NCI-H1092 (cell line): ENCODE measurements at places on chromosomes 5 and 9.

DNA sequence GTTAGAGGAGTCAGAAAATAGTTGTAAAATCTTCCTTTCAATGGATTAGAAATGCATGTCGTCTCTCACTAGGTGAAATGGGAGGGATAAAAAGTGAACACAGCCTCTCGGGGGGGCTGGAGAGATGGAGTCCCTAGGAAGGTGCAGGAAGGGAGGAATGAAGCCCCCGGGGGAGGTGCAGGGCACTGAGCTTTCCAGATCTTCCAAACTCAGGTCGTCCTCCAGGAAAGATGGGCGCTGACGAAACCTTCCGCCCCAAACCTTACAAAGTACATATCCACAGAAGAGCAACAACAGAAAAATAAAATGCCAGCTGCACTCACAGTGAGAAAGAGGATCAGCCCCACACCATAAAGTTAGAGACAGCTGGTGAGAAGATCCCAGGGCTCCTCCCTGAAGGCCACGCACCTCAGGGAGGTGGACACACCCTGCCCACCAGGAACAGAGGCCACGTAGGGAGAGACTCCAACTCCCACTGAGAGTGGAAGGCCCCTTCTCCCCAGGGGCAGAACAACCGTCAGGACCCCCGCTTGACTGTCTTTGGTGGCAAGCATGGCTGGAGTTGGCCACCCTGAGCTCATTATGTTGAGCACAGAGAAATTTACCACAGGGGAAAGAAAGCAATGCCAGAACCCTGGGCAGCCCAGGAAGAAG, 174.3 kb downstream of the AUH start:
- DNase-seq = no peak

GRCh38 chr5:115098041-115098702, 71.5 kb downstream of the TRIM36 start:
- DNase-seq = peak; percentile 0

GRCh38 chr9:132627594-132627993, 42.2 kb downstream of the DDX31 start:
- no peak for DNase-seq

- no peak for DNase-seq
Observed at GRCh38 chr9:113616621-113617496, 153.3 kb downstream of the RGS3 start.

GRCh38 chr5:84796399-84796798, 411.7 kb upstream of the EDIL3 start:
- DNase-seq = no peak

- no peak for DNase-seq
Observed at GRCh38 chr5:134994560-134995156, 27.0 kb downstream of the CATSPER3 start.

DNA sequence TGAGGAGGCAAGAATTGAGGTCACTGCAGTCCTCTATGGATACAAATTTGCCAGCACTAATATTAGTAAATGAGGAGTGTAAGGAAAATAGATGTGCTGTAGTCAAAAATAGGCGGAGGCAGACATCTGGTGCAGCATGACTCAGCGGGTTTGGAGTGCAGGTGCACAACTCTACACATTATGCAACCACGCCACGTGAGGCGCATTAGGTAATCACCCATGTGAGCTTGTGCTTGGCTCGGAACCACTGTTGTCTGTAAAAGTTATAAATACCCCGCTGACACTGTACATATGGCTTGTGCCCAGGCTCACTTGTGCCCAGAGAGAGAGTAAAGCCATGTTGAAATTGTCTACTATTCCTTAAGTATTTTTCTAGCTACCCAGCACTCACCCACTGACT, 623.5 kb upstream of the NUDT12 start:
- DNase-seq = no peak

- no peak for DNase-seq
Observed at GRCh38 chr9:90014421-90014820, 409.6 kb downstream of the GADD45G start.

DNA sequence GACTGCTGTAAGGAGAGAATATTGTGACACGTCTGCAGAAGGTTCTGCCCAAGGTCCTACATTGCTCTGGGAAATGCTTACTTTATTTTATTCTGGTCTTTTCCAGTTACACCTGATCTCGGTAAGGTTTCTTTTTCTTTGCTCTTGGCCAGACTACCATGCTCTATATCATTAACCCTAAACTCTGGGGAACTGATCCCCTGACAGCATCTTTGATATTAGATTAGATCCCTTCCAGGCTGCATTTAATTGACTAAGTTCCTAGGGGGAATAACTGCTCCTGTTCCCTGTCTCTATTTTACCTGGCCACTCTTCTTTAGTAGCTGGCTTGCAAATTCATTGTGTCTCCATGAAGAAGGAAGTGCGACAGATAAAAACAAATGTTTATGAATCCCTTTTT, 243.5 kb downstream of the MAT2B start:
- DNase-seq = no peak

- DNase-seq = no peak
Observed at GRCh38 chr5:138972230-138972629, 97.1 kb upstream of the LRRTM2 start.

GRCh38 chr9:124869466-124869985, 7.6 kb downstream of the ARPC5L start:
- DNase-seq = no peak

GRCh38 chr5:58466939-58467338, 7.1 kb upstream of the PLK2 start:
- no peak for DNase-seq

- DNase-seq = no peak
Observed at GRCh38 chr9:137310189-137311052, 8.3 kb upstream of the NRARP start.

- peak; percentile 37 for DNase-seq
Observed at GRCh38 chr5:113487781-113488644, at the start of gene MCC. Gene MCC, minus strand, starts transcription at chr5:113488453.

DNA sequence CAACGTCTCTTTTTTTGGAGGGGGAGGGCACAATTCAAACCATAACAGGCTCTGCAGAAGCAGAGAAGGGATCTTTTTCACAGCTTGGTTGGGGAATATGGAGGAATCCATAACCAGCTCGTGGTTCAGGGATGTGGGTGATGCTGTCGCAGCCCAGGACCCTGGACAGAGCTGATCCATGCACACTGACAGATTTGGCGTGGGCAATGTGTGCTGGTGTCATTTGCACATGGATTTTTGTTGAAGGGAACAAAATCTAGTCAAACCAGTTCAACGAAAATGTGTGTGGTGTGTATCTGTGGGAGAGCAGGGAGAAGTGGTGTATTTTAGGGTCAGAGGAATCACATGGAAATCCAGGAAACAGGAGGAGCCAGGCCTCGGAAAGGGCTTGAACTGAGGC, 4.2 kb downstream of the DOCK2 start:
- no peak for DNase-seq

DNA sequence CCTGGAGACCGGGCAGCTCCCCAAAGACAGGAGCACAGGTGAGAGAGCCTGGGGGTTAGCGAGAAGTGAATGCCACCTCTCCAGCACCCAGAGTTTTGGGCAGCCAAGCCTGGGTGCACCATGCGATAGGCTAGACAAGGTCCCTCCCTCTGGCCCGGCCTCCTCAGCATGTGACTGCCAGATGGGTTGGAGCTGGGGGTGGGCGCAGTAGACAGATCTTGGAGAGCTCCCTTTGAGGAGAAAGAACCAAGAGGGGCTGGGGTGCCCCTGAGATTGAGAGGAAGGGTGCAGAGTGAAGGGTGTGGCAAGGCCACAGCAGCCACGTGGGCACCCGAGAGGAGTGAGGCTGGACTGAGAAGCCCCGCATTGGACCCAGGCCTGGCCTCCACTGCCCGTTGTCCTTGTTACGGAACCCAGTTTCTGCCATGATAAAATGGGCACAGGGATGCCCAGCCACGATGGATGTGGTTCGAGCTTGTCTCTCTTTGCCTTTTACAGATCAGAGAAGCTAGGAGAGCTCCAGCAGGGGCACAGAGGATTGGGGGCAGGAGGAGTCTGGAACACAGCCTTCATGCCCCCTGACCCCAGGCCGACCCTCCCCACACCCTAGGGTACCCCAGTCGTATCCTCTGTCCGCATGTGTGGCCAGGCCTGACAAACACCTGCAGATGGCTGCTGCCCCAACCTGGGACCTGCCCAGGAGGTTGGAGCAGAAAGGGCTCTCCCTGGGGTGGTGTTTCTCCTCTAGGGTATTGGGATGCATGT, 1.4 kb downstream of the TMEM141 start:
- no peak for DNase-seq

DNA sequence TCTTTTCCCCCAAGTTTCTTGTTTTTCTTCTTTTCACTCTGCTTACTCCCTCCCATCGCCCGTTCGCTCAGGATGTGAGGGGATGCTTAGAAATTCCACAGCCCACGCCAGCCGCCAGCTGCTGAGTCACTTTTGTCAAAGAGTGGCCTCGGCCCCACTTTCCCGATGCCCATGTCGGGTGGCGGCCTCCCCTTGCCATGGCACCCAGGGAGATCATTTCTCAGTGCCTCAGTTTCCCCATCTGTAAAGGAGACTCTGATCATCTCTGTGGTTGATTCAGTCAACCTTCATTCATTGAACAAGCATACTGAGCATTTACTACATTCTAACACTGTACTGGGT, 353 bp upstream of the PDGFRB start:
- no peak for DNase-seq

DNA sequence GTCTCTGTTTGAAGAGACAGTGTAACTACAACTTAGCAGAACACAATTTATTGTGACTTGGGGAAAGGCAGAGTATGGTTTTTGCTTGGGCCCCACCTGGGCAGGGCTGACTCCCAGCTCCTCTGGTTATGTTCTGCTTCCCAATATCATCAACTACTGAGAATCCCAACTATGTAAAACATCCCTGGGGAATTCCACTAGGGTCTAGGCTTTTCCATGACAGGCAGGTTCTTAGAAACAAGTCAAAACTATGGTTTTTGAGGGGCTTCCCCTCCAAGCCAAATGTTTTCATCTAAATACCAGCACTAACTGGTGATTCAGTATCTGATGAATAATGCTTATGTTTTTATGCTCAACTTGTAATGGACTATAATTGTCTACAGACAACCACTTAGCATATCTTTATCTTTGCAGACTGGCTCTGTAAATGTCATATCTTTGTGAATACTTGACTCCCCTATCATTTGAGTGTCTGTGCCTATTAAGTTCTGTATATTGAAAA, 409.5 kb downstream of the PDE4D start:
- no peak for DNase-seq

DNA sequence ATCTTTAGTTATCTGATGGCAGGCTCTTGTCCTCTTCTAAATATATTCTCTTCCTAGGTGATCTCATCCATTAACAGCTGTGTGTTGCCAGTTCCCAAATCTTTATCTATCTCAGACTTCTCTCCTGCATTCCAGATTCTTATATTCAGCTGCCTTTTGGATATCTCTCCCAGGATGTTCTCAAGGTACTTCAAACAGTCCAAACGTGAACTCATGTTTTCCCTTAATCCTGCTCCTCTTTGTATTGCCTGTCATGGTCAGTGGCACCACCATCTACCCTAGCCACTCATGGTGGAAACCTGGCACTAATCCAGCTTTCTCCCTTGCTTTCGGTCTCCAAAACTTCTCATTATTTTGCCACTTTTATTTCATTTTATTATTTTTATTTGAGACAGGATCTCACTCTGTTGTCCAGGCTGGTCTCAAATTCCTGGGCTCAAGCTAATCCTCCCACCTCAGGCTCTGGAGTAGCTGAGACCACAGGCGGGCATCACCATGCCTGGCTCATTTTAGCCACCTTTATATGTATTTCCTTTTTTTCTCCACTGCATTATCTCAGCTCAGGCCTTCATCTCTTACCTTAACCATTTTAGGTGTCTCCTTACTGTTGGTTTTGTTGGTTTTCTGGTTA, 3.8 kb downstream of the ZFYVE16 start:
- no peak for DNase-seq

GRCh38 chr9:16679327-16679821, 191.1 kb downstream of the BNC2 start:
- no peak for DNase-seq

DNA sequence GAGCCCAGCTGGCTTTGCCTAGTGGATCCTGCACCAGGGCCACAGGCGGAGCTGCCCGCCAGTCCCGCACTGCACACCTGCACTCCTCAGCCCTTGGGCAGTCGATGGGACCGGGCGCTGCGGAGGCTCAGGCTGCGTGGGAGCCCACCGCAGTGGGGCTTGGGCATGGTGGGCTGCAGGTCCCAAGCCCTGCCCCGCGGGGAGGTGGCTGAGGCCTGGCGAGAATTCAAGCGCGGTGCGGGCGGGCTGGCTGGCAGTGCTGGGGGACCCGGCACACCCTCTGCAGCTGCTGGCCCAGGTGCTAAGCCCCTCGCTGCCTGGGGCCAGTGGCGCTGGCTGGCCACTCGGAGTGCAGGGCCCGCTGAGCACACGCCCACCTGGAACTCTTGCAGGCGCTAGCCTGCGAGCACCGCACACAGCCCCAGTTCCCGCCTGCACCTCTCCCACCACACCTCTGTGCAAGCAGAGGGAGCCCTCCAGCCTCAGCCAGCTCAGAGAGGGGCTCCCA, 125.7 kb upstream of the OTULINL start:
- DNase-seq = no peak

- DNase-seq = no peak
Observed at GRCh38 chr5:178991190-178992145, 3.7 kb downstream of the GRM6 start.

- no peak for DNase-seq
Observed at GRCh38 chr5:143606043-143606752, 202.7 kb upstream of the NR3C1 start.

DNA sequence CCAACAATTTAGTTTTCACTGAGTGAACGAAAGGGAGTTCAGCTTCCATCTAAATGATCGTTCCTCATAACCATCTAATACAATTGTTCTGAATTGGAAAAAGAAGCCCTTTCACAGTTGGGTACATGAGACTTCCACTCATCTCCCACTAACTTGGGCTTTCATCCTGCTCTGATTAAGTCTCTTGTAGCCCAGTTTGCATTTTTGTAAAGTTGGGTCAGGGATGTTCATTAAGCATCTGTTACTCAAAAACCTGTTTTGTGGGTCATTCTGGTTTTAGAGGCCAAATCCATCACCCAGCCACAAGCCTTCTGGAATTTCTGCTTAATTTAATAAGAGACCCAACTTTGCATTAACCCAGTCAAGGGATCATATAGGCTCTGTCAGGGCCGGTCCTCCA, 385.3 kb downstream of the BNC2 start:
- no peak for DNase-seq

GRCh38 chr9:6123416-6123815, 92.2 kb upstream of the IL33 start:
- DNase-seq = no peak

DNA sequence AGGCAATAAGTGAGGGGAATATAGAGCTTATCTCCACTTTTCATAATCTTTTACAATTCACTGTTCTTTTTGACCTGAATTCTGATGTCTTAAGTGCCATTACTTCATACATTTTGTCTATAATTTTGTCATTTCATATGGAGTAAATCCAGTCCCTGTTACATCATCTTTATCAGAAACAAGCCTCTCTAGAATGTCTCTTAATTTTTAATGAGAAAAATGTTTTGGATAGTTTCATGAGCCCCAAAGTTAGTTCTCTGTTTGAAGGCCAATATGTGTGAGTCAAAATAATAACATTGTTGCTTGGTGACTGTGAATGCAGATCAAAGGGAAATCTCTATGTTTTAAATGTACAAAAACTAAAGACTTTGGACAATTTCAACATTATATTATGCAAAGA, 329.6 kb upstream of the ARRDC3 start:
- DNase-seq = no peak

- no peak for DNase-seq
Observed at GRCh38 chr9:127204771-127205470, 59.7 kb upstream of the GARNL3 start.

- DNase-seq = no peak
Observed at GRCh38 chr9:85453850-85454249, 287.9 kb downstream of the AGTPBP1 start.
